Stimulated activated CD8-positive, alpha-beta memory T cell treated with anti-CD3 and anti-CD28 coated beads, Interleukin-7, amount 100 ng/mL, for 4 hours (primary cell): ENCODE measurements at places on chromosomes 2 and 18.

DNA sequence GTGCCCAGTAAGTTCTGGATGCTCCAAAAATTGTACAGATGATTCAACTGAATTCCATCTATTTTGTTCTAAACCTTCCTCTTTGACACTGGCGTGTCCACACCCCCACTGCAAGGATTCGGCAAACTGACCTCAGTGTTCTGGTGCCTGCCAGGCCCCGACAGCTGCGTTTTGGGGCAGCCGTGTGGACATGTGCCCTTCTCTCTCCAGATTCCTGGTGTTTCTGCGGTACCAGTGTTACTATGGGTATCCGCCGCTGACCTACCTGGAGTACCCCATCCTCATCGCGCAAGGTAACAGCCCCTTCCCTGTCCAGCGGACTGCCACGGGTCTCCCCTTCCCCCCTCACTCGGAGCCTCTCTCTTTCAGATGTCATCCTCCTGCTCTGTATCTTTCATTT lies 5.0 kb downstream of the SLC66A3 start:
- no peak for DNase-seq

GRCh38 chr18:74563999-74564398 lies 29.7 kb downstream of the CNDP1 start:
- no peak for DNase-seq

DNA sequence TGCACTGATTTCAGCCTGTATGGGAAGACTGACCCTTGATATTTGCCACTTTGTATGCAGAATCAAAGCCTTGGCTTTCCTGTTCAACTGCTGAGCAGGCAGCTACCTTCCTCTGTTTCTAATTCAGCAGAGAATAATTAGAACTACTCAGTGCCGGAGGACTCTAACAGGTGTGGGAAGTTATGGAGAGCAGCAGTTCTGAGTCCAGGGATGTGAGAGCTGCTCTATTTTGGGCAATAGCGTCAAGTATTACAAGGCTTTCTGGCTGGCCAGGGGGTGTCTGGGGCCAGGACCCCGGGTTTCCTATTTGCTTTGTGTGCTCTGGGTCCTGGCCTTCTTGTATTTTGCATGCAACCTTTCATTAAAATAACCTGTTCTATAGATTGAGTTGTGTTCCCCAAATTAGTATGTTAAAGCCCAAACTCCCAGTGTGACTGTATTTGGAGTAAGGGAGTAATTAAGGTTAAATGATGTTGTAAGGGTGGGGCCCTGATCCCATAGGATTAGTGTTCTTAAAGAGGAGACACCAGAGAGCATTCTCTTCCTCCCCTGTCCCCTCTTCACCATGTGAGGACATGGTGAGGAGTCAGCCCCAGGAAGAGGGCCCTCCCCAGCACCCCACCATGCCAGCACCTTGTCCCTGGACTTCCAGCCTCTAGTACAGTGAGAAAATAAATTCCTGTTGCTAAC lies 5.6 kb upstream of the NTSR2 start:
- DNase-seq = no peak

- no peak for DNase-seq
Observed at GRCh38 chr18:56983275-56983992, 163.5 kb upstream of the BOD1L2 start.
